ENCODE measurements at places on chromosomes 3 and 15. TPM values are rescaled to one million over a fixed set of nuclear protein-coding genes. Genes with fewer than 3 reads are reported as not detected.

GRCh38 chr3:47791193-47791855 is 9.6 kb upstream of the SMARCC1 start:
- no peak for DNase-seq

GRCh38 chr3:13851091-13851849 is 28.6 kb downstream of the WNT7A start:
- no peak for DNase-seq

DNA sequence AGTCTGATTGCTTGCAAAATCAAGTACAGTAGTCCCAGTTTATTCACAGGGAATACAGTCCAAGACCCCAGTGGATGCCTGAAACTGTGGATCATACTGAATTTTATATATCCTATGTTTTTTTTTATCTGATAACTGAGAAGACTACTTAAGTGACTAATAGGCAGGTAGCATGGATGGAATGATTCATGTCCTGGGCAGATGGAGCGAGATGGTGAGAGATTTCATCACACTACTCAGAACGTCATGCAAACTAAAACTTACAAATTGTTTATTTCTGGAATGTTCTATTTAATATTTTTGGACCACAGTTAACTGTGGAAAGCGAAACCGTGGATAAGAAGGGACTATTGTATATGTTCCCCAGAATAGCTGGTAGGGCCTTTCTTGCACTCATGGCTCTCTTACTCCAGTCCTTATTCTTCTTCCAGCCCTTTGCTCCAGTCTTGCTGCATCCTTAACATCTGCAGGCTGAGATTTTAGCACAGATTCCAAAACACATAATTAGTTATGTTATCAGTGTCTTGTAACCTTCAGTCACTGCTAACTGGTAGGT is 290.0 kb downstream of the ADAMTSL3 start:
- DNase-seq: no peak

The SLC27A2 gene
- total RNA-seq: 11.4 TPM

DNA sequence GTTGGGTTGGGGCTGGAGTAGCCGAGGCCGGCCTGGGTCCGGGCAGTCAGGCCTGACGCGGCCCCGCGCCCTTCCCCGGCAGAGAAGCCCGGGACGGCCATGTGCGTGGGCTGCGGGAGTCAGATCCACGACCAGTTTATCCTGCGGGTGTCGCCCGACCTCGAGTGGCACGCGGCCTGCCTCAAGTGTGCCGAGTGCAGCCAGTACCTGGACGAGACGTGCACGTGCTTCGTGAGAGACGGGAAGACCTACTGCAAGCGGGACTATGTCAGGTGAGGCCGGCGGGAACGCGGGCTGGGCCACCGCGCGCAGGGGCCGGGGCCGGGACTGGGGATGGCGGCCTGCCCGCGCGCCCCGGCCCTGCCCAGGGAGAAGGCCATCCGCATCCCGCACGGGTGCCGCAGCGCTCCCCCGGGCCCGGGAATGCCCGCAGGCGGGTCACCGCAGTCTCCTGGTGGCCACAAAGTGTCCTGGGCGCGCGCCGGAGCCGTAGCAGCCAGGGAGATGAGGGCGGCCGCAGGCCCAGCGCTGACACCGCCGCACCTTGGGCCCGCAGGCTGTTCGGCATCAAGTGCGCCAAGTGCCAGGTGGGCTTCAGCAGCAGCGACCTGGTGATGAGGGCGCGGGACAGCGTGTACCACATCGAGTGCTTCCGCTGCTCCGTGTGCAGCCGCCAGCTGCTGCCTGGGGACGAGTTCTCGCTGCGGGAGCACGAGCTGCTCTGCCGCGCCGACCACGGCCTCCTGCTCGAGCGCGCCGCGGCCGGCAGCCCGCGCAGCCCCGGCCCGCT is 1.3 kb downstream of the ISL2 start:
- DNase-seq: no peak

The C3orf20 gene
- 0.12 TPM for total RNA-seq

DNA sequence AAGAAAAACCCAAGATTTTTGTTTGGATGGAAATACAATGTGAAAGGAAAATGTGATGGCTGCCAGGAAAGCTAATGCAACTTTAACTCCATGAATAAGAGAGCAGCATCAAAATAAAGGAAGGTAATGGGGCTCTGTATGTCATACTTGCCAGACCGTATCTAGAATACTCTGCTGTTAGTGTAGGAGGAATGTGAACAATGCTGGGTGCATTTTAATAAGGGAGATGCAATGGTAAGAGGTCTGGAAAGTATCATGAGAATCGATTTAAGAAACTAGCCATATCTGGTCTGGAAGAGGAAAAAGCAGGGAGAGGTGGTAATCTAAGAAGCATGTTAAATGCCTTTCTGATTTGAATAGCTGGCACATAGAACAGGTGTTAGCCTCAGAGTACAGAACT is 239.6 kb downstream of the GBE1 start:
- DNase-seq: no peak

- no peak for DNase-seq
These were observed 16.6 kb upstream of the IREB2 start for GRCh38 chr15:78421238-78421965.

- DNase-seq: no peak
These were observed 69.0 kb downstream of the RBM6 start for GRCh38 chr3:50008931-50009330.

- no peak for DNase-seq
These were observed 20.6 kb upstream of the SENP7 start for GRCh38 chr3:101533603-101533968.

The MKRN2OS gene
- total RNA-seq: not detected

The TMEM212 gene
- total RNA-seq: not detected

GRCh38 chr15:90840954-90841353 is 27.4 kb upstream of the FURIN start:
- no peak for DNase-seq

DNA sequence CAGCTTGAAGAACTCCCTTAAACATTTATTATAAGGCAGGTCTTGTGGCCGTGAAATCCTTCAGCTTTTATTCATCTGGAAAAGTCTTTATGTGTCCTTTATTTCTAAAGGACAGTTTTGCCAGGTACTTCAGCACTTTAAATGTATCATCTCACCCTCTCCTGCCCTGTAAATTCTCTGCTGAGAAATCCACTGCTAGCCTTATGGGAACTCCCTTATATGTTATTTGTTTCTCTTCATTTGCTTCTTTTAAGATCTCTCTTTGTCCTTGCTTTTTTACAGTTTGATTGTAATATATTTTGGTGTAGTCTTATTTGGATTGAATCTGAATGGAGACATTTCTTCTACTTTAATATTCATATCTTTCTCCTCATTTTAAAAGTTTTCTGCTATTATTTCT is 86.7 kb upstream of the RBMS3 start:
- no peak for DNase-seq

GRCh38 chr3:35275768-35276167 is 363.6 kb upstream of the ARPP21 start:
- no peak for DNase-seq

DNA sequence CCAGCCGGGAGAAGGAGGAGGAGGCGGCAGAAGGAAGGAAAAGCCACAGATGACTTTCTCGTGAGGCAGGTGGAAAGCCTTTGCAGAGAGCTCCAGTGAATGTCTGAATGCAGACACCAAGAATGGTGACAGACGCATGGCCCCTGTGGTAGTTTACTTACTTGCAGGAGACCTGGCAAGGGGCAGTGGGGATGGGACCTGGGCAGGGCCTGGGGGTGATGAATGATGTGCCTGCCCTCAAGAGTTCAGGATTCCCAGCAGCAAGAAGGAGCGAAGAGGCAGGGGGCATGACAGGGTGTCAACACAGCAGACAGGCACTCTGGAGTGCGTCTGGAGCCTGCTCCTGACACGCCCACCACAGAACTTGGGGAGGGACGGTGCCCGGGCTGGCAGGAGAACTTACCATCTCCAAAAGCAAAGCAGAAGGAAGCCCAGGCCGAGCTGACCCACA is 260.5 kb upstream of the LYSMD4 start:
- no peak for DNase-seq

- no peak for DNase-seq
These were observed 121.4 kb downstream of the VGLL4 start for GRCh38 chr3:11522398-11522715.

The COPG1 gene
- 107 TPM for total RNA-seq

- no peak for DNase-seq
These were observed 104.9 kb upstream of the LRRFIP2 start for GRCh38 chr3:37279236-37279635.

DNA sequence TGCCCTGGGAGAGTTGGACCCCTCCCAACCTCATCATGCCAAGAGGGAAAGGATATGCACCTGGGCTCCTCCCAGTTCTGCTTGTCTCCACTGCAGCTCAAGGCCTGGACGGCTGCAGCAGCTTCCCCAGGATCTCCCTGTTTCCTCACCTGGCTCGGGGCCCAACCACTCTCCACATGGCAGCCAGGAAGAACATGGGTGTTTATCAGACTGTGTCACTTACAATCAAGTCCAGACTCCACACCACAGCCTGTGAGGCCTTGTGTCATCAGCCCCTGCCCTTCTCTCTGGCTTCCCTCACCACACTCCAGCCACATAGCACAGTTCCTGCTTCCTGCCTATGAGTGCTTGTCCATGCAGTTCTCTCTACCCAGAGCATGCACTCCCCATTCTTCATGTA is 534.4 kb downstream of the EPHB1 start:
- DNase-seq: no peak

GRCh38 chr15:42490671-42491538 is at the start of gene ZNF106:
TSS of gene ZNF106 (minus strand) at chr15:42491141. CDS start at chr15:42472289, 18,852 bp downstream.
- DNase-seq: no peak

The IL17RE gene
- 11.8 TPM for total RNA-seq

DNA sequence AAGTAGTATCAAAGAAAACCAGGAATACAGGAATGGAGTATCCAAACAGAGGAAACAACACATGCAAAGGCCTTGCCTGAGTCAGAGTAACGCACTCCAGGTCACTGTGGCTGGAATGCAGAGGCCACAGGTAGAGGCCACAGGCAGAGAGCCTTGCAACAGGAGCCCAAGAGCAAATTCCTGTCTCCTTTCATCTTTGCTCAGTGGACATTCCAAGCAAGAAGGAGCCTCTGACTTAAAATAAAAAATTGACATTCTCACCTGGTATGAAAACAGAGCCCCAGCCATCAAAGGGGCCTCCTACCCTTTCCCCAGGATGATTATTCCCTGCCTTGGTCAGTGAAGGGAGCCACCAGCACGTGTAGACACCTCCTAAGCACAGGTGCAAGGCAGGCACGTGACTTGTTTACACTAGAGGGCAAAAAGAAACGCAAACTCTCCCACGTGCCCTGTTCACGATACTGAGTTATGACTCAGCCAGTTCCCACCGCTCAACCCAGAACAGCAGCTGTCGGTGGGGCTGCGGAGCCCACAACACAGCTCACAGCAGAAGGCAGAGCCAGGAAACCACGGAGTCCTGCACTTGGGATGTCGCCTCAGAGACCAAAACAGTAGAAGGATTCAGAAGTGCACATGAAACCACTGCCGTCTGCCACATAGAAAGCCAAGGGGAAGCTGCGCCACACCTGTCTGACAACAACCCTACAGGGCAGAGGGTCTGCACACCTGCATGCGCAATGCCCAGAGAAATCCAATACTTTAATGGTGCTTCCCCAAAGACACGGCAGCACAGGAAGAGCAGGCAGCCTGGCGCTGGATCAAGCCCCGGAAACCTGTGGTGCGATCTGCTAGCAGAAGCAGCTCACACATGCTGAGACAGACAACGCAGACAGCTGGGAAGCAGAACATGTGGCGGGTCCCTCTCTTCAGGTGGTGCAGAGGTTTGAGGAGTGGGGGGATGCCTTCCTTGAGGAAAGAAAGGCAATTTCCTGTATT is 52.1 kb downstream of the ITGB5 start:
- no peak for DNase-seq

The GP9 gene
- not detected for total RNA-seq

DNA sequence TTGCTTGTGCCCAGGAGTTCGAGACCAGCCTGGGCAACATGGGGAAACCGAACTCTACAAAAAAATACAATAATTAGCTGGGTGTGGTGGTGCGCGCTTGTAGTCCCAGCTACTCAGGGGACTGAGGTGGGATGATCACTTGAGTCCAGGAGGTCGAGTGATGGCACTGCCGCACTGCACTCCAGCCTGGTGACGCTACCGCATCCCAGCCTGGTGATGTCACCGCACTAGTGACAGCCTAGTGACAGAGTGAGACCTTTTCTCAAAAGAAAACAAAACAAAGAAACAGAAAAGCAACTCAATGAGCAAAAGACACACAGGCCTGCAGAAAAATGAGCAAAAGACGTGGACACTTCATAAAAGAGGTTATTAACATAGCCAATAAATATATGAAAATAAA is 19.9 kb upstream of the SYNM start:
- DNase-seq: no peak

- DNase-seq: no peak
These were observed 144.6 kb upstream of the TMCO5A start for GRCh38 chr15:37789881-37790280.

GRCh38 chr3:103712320-103713008 is 1277.6 kb downstream of the ZPLD1 start:
- no peak for DNase-seq

GRCh38 chr3:175951047-175951694 is 1092.0 kb downstream of the NAALADL2 start:
- DNase-seq: no peak

The GNB4 gene
- total RNA-seq: 42.9 TPM

The C15orf62 gene
- total RNA-seq: 1.3 TPM

GRCh38 chr15:52137432-52138357 is 25.1 kb upstream of the BCL2L10 start:
- DNase-seq: no peak

The MYLK gene
- total RNA-seq: 52.6 TPM

The NPTN gene
- total RNA-seq: 66.6 TPM

The EXOSC7 gene
- 37.7 TPM for total RNA-seq

GRCh38 chr3:147449669-147450068 is 40.5 kb downstream of the ZIC1 start:
- no peak for DNase-seq

DNA sequence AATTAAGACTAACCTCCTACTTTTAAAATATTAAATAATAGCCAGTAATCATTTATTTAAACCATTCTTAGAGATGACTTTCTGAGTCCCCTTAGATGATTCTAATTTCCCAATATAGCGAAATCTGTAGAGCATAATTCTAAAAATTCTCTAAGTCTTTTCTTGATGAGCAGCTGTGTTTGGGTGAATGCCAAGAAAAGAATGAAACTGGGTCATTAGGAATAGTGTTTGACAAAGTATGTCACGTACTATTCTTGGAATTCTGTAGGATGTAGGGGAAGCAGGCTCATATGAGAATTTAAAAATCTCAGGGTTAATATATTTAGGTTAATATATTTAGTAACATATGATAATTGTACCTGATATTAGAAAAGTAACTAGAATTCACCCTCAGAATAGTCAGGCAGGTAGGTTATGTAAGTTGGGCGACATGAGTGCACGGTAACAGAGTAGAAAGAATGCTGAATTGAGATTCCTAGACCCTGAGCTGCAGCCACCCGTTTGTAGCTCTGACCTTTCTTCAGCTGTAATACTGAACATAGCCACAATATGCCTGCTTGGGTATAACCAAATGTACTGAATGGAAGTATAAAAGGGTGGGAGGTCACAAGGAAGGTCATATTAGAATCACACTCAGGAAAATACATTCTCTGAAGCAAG is 524.3 kb downstream of the UNC13C start:
- no peak for DNase-seq

The DUOXA2 gene
- total RNA-seq: not detected

The DNAH12 gene
- total RNA-seq: 0.72 TPM

DNA sequence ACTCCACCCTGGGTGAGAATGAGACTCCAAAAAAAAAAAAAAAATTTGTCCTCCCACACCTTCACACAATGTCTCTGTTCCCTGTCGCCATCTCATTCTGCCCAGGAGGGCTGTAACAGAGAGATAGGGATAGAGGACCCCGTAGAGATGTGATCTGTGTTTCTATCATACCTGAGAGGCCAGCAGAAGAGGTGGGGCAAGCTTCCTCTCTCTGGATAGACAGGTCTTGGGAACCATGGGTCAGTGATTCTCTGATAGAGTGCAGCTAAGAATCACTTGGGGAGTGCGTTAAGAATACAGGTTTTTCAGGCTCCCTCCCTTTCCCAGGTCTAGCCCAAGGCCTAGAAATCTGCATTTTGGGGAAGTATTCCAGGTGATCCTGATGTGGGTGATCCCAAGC is 8.3 kb downstream of the CA12 start:
- DNase-seq: no peak

All from omental fat pad (tissue), 4 donors.